ENCODE measurements at places on chromosomes 1 and 21. TPM values are rescaled to one million over a fixed set of nuclear protein-coding genes. Genes with fewer than 3 reads are reported as not detected.

The RXFP4 gene
- total RNA-seq = not detected

The PRKCZ gene
- 0.63 TPM for total RNA-seq

The IGSF9 gene
- not detected for total RNA-seq

The MROH7 gene
- total RNA-seq = 0.51 TPM

The PWP2 gene
- total RNA-seq = 16.1 TPM

The TMEM82 gene
- total RNA-seq = not detected

The APCS gene
- total RNA-seq = not detected

DNA sequence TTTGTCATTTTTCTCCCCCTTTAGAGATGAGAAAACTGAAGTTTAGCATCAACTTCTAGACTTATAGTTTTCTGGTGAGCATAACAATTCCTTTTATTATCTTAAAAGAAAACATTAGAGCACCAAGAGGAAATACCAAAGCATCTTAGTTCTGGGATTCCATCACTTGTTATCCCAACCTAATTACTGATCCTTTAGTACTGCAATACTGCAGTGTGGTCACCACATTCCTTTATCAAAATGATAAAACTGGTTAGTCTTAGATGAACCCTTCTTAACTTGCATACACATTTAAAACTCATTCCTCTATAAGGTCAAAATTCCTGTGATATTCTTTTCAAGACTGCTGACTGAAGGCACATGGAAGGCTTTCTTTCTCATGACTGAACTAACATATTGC is 23.1 kb downstream of the SOD1 start:
- no peak for DNase-seq

DNA sequence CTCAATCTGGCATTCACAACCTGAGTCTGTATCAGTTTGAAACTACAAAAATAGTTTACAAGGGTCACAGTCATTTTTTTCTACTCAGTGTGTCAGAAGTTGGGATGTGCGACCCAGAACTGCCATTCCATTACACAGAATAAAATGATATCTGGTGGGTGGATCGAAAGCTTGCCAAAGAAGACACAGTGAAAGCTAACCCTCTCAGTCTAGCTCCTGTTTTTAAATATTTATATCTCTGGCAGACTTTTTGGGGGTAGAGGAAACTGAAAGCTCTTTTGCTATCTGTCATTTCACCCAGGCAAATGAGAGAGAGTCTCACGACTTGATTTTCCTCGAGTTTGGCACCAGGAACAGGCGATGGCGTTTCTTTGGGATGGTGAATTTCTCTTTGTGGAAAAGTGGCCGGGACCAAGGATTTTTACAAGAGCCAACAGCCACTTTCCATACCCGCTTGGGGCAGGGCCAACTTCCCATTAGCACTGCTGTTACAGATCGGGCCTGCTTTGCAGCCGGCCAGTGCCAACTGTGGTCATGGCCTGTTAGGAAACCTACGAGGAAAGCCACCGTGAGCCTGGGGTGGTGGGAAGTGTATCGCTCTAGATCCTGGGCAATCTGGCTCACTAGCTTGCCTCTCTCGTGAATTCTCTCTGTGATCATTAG is 185.5 kb upstream of the NFIA start:
- DNase-seq = no peak

- no peak for DNase-seq
These were observed 33.3 kb downstream of the SMG7 start for GRCh38 chr1:183505454-183506089.

- no peak for DNase-seq
These were observed 290.4 kb downstream of the OLFM3 start for GRCh38 chr1:101706366-101706765.

DNA sequence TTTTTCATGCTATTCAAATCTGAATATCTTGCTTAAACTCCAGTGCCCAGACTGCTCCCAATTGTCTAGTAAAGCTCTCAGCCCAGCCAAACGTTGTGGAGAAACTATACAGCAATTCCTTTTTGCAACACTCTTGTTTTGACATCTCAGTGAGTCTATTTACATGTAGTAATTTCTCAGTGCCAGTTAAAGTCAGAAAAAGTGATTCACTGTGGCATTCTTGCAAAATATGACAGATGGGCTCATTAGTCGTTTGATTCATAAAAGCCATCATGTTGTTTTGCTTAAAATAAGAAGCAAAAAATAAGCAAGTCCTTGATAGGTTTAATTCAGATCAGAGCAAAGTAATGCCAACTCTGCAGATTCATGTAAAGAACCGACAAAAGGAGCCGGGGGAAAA is 20.7 kb upstream of the TMPRSS15 start:
- no peak for DNase-seq

GRCh38 chr1:53811414-53811851 is 26.7 kb downstream of the NDC1 start:
- no peak for DNase-seq

DNA sequence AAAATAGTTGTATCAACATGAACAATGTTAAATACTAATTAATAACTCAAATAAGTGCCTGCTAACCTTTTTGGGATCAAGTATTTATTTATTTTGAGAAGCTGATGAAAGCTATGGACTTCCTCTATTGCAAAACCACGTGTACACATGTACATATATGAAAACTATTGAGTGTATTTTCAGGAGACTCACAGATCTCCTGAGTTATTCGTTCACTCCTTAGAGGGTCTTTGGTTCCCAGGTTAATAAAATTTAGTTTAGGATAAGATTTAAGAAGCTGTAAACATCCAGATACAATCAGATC is 130.5 kb downstream of the DISC1 start:
- DNase-seq = no peak

- no peak for DNase-seq
These were observed 438.5 kb upstream of the PLXNA2 start for GRCh38 chr1:208682664-208683013.

- DNase-seq = no peak
These were observed 60.0 kb downstream of the MRPS6 start for GRCh38 chr21:34133392-34133791.

- no peak for DNase-seq
These were observed 26.7 kb downstream of the CLSTN1 start for GRCh38 chr1:9797049-9797448.

GRCh38 chr21:46314441-46315020 is 9.1 kb downstream of the C21orf58 start:
- DNase-seq = no peak

DNA sequence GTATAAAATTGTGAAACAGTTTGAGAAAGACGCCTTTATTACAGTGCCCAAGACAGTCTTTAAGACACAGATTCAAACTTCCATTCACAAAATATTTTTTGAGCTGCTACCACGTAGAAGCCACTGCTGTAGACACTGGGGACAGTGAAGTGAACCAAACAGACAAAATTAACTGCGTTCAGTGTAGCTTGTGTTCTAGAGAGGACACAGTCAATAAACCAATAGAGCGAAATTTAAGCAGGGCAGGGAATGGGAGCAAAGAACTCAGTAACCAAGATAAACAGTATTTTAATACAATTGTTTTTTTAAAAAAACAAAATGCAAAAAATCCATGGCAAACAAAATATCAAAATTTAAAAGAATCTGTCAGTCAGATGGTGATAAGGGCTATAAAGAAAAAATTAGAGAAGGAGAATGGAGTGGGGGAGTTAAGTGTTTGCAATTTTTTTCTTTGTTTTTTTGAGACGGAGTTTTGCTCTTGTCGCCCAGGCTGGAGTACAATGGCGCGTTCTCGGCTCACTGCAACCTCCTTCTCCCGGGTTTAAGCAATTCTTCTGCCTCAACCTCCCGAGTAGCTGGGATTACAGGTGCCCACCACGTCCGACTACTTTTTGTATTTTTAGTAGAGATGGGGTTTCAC is 719 bp upstream of the PARS2 start:
- no peak for DNase-seq

DNA sequence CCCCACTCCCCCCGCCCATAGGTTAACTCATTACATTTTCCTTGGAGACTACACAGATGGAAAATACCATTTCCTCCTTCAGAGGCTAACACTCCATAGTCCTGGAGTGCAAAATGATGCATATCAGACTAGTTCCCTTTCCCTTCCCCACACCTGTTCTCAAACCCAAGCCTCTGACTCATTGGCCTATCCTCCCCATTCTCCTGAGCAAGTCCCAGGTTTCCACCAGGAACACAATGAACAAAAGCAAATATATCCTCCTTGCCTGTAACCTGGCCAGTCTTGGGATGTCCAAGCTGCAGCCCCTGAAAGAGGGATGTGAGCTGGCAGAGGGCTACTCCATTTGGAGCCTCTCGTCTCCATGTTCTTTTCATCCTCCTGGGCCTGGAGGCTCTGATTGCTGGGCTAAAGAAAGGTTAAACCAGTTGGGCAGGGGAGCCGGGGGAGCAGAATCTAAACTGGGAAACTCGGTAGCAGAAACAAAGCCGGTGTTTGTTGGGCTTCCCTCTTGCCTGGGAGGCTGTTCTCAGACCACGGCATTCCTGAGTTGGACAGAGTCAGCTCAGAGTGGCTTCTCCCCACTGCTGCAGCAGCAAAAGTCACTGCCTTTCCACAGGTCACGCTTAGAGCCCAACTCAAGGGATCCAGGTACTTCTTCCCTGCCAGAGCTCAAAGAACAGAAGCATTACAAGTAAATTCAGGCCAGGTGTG is 13.9 kb downstream of the SSR2 start:
- no peak for DNase-seq

DNA sequence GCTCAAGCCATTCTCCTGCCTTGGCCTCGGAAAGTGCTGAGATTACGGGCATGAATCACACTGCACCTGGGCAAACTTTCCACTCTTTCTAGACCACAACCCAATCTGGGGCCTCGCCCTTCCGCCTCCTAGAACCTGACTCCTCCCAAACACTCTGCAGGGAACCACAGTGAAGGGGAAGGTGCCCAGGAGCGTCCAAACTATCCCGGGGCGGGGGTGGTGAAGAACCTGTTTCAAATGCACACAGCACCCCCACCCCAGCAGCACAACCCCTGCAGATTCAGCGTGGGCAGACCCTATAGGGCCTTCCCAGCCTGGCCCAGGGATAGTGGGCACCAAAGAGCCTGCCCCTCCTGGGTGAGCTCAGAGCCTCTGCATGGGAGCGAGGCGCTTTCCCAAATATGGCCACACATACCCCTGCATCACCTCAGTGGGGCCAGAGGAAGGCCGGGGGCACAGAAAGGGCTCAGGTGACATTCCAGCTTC is 86.9 kb downstream of the STUM start:
- no peak for DNase-seq

DNA sequence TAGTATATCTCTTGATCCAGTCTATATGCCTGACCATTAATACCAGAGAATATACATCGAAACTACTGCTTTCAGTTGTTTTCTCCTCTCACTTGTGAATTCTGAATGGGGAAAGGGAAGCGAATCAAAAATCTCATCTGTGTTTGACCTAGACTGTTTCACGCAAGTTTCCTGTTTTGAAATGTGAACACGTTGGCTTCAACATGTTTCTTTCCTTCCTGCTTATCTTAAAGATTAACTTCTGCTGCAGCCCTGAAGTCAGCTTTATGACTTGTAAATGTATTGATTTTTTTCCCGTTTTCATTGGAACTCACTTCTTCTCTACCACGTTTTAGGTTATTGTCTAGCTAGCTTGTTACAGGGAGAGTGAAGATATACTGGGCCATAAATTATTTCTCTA is 49.9 kb downstream of the SNX27 start:
- no peak for DNase-seq

- DNase-seq = no peak
These were observed 25.0 kb downstream of the KIAA1614 start for GRCh38 chr1:180937624-180938225.

DNA sequence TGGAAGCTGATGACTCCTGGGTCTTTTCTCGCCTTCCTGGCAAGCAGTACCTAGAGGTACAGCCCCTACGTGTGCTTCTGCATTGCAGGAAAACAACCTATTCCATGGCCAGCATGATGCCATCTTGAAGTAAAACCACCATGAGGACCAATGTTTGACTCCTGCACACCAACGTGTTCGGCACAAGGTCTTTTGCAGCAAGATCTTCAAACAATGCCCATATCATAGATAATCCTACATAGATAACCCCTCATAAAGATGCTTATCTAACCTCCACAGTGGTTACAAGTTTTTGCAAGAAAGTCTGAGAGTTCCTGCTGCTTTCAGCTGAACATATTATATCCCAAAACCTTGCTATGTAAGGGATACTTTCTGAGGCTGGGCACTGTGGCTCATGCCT is 141.1 kb upstream of the MAP1LC3C start:
- no peak for DNase-seq

DNA sequence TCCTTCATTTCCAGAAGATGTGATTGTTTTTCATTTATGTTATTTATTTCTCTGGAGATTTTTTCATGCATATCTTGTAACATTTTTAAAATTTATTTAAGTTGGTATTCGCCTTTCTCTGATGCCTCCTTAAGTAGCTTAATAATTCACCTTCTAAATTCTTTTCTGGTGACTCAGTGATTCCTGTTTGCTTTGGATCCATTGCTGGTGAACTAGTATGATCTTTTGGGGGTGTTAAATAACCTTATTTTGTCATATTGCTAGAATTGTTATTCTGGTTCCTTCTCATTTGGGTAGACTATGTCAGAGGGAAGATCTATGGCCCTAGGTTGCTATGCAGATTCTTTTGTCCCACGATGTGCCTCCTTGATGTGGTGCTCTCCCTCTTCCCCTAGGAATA is 1347.2 kb upstream of the B3GALT2 start:
- no peak for DNase-seq

DNA sequence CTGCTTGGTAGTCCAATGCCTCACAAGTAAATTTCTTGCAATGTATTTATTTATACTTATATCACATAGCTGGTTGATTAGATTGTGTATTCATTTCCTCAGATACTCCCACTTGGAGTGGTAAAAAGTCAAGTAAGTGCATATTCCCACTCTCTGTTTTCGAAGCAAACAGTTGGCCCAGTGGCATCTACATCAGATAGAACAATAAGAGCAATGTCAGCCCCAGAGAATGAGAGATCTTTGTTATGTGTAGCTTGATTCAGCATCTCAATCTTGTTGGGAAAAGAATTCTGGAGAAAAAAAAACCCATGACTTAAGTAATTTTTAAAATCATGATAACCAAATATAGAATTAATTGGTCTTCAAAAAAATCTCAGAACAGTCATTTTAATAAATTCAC is 25.5 kb downstream of the RGL1 start:
- DNase-seq = no peak

DNA sequence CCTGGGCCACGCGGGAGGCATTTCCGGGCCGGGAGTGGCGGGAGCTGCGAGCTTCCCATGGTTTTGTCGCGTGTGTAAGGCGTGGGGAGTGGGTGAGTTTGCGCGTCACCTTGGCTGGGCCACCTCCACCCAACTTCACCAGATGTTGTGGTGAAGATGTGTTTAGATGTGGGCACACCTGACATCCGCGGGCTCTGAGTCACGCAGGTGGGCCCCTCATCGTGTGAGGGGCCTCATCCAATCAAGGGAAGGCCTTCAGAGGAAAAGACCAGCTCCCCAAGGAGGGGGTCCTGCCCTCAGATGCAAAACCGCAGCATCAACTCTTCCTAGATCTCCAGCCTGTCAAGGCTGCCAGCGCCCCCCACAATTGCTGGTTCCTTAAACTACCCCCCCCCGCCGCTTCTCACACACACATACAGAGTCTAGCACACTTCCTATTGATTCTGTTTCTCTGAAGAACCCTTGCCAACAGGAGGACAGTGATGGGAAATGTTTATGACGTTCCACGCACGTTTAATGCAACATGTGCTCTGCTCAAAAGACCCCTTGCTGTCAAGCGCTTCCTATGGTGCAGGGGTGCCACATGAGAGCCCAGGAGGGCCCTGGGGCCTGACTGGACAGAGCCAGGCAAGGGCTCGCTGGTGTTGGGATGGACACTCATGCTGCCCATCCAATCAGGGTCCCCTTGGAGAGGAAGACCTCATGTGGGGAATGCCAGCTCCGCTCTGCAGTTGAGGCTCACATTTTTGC is 11.9 kb downstream of the ACTRT2 start:
- DNase-seq = no peak

Data from GM23248 (cell line).